Activated T-cell treated with anti-CD3 and anti-CD28 coated beads for 4 hours (primary cell): ENCODE measurements at places on chromosomes 7 and 10.

GRCh38 chr7:2658941-2659340, 27.2 kb downstream of the TTYH3 start:
- DNase-seq = no peak

DNA sequence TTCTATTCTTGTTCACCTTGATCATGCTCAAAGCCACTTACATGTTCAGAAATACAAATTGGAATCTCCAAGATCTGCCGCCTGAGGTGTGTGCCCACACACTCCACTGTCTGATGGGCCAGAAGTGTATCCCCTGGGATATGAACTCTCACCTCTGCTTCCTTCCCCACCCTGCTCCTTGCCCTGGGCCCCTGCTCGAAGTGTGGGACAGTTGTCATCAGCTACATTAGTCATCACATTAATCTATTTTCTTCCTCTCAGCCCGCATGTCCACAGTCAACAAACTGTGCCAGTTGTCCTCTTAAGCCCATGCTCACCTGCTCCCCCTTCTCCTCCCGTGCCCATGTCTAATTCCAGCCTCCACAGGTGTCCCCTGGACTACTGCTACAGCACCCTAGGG, 154.7 kb downstream of the PTPN20 start:
- DNase-seq = no peak

GRCh38 chr10:27158421-27158820, 3.3 kb downstream of the MASTL start:
- DNase-seq = no peak

DNA sequence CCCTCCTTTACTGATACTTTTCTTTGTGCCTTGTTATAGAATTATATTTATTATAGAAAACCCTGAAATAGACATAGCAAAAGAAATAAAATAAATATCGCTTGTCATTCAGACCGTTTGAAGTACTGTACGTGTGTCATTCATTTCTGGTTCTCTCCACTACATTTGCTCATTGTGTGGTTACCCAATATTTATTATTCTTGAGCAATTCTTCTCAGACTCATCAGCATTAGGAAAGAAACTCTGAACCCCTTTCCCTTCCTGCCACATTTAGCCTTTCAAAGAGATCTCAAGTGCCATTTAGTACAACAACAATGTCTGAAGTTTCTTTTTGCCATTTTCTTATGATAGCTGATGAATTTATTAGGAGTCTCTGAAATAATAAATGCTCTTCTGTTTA, 154.1 kb downstream of the KIAA1217 start:
- no peak for DNase-seq

GRCh38 chr7:145584401-145584800, 532.2 kb upstream of the CNTNAP2 start:
- DNase-seq = no peak

GRCh38 chr7:11373546-11374142, 400.0 kb downstream of the PHF14 start:
- no peak for DNase-seq
